NCI-H2227 treated with DMSO at 0.1 percent for 48 hours (cell line): ENCODE measurements at places on chromosomes 2 and 18.

- no peak for DNase-seq
These were observed 82.6 kb downstream of the DGKD start for GRCh38 chr2:233436691-233437438.

DNA sequence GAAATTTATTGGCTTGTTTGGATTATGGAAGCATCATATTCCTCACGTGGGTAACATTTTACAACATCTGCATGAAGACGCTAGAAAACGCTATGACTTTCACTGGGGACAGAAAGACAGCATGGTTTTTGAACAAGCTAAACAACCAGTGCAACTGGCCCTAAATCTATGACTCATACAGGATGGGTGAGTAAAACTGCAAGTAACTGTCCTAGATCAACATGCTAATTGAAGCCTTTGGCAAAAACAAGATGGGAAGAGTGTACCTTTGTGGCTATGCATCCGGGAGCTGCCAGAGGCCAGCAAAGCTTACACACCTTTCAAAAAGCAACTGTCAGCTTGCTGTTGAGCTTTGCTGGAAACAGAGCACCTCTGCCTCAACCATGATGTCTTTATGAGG lies 1096.0 kb upstream of the DDX18 start:
- DNase-seq: no peak

DNA sequence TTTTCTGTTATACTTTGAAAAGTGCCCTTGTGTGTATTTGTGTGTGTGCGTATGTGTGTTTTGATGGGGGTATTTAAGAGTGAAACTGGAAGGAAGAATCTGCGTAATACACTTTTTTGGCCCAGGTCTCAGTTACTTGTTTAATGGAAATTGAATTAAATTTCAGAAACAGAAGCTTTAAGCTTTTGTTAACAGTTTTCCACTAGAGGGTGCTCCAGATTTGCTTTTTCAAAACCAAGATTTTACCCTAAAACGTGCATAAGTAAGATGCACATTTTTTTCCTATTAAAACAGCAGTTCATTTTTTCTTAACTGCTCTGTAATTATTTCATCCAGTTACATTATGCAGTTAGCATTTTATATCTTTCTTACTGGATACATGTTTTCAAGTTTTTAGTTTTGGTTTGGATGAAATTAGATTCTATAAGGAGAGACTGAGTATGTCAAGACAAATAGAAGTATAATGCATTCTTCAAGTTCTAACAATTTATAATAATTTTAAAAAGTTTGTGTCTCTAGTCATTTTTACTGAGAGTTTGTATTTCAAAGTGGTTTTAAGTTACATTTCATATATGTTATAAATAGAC lies 97.2 kb downstream of the PIK3C3 start:
- DNase-seq: peak; percentile 43

GRCh38 chr2:236526455-236527158 lies 43.0 kb upstream of the ACKR3 start:
- DNase-seq: no peak

- no peak for DNase-seq
These were observed 84.3 kb upstream of the SESTD1 start for GRCh38 chr2:179348906-179349305.

- DNase-seq: no peak
These were observed 78.9 kb downstream of the CPS1 start for GRCh38 chr2:210635257-210635656.

DNA sequence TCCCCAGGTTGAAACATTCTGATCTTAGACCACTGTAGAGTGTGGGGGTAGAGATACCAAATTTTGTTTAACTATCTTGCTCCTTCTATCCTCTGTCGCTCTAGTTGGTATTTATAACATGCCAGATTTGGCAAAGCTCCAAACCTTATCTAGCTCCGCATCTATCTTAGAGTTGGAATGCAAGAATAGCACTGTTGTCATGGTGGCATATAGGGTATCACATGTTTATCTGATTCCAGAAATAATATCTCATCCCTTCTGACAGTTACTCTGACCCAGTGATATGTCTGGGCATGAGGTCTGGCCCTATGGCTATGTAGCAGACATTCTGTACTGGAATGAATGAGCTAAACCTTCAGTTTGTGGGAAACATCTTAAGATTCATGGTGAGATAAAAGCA lies 51.7 kb downstream of the CABYR start:
- DNase-seq: no peak

DNA sequence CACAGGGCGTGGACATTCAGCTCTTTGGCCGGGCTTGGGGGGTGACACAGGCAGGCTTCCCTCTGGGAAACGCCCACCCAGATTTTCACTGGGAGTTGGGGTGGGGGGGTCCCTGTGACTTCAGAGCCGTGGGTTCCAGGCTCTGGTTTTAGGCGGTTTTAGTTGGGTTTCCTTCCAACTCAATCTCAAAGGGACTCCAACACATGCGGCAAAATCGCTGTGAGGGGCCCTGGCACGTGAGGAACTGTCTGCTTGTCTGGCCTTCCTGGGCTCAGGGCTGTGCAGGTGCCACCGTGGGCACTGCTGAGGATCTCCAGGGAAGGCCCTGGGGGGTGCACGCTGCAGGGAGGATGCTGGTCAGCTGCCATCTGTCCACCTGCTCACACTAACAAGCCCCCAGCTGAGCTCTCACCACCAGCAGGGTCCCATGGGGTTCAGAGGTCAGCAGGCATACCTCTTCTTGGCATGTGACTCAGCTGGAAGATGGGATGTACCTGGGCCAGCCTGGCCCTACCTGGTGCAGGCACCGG lies 11.7 kb downstream of the HS6ST1 start:
- DNase-seq: no peak

DNA sequence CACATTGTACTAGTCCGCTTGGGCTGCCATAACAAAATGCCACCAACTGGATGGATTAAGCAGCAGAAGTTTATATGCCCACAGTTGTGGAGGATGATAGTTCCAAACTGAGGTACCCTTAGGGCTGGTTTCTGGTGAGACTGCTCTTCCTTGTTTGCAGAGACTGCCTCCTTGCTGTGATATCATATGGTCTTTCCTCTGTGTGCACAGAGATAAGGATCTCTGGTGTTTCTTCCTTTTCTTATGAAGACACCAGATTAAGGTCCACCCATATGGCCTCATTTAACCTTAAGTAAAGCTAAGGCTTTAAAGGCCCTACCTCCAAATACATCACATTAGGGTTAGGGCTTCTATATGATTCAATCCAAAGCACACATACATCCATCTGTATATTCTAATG lies 738.2 kb upstream of the GCFC2 start:
- DNase-seq: no peak

GRCh38 chr2:28895189-28895893 lies 874 bp downstream of the WDR43 start:
- DNase-seq: no peak

DNA sequence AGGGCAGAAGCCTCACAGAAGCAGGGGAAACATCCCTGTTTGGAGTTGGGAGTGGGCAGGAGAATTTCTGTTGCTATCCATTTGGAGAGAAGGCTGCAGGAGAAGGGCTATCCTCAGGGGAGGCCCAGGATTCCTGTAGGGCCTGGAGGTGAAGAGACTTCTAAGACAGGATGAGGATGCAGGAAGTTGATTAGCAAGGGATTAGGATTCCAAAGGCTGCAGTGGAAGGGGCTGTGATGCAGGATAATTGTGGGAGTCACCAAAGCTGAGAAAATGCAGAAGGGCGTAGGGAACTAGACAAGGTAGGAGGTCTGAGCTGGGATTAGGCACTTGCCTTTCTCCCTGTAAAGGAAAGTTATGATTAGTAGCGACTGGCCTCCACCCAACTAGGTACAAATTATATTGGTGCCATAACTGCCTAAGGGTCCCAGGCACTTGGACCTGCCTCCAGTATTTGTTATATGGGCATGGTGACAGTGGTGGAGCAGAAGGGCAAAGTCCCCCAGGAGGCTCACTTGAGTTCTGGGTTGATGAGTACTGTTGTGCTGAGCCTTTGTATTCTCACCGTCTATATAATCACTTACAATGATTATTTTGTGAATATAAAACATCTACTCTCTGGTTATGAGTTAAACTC lies 96.4 kb upstream of the MSTN start:
- no peak for DNase-seq

- DNase-seq: no peak
These were observed 721.0 kb upstream of the FAM98A start for GRCh38 chr2:34320056-34320455.

DNA sequence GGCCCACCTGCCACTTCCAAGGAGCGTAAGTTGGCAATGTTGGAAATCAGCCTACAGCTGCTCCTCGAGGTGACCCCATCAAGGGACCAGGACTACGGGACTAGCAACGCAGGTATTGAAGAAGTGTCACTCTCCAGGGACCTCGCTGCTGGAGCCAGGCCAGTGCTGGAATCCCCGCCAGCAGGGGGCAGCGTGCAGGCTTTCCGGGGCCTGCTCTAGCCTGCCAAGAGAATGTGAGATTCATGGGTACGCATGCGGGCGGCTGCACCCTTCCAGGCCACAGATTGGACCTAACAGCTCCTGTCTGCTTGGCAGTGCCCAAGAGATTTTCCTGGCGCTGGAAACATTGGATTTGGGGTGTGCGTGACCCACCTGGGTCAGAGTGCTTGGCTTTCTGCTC lies 182.8 kb upstream of the RAB12 start:
- no peak for DNase-seq

DNA sequence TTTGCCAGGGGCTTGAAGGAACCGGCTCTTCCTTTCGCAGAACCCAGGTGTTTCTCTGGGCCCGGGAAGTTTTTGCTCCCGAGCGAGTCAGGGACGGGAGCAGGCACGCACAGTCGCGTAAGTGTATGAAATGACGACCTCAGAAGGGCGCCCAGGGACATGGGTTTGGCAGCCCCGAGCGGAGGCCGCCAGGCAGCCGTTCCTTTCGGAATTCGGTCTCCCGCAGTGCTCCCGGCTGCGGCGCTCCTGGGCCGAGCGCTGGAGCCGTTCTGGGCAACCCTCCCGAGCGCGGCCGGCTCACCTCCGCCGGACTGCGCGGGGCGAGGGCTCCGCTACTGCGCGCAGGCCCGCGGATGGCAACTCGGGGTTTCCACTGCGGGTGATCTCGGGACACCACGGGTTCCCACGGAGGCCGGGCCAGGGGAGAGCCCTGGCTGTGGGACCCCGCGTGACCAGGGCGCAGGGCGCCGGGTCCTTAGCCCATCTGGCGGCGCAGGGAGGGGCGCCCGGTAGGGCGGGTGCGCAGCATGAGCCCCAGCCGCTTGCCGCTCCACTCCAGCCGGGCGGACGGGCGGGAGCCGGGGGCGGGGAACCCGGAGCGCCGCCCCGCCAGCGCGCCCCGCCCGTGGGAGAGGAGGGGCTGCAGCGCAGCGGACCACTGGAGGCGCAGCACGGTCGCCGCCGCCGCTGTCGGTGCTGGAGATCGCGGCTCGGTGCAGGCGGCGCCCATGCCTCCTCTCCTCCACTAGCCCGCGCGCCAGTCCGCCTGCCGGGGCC lies at the start of gene OSBPL6:
Gene OSBPL6, plus strand, starts transcription at position 690 of the 777 bp plus-strand sequence. CDS start 111,673 bp downstream, outside the sequence.
- peak; percentile 88 for DNase-seq

- no peak for DNase-seq
These were observed 978.9 kb upstream of the NXPH2 start for GRCh38 chr2:139759000-139759505.

GRCh38 chr2:147632198-147632597 lies 212.6 kb upstream of the ACVR2A start:
- DNase-seq: no peak

- no peak for DNase-seq
These were observed 989.5 kb downstream of the CBLN2 start for GRCh38 chr18:71554686-71555085.

GRCh38 chr2:210496512-210496911 lies 20.0 kb upstream of the LANCL1 start:
- DNase-seq: no peak

DNA sequence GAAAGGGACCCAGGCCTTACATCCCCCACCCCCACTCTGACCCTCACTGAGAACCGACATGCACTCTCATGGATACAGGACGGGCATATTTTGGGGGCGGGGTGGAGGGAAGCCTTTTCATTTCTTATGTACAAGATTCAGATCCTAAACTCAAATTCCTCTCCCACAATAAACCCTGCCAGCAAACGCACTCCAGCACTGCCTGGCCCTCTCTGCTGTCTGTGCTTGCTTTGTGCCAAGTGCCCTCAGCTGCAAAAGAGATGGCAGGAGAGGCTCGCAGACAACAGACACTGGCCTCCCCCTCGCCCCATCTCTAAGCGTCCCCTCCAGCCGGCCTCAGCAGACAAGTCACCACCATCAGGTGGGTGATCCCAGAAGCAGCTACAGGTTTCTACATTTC lies 42.4 kb downstream of the FAM168B start:
- no peak for DNase-seq

DNA sequence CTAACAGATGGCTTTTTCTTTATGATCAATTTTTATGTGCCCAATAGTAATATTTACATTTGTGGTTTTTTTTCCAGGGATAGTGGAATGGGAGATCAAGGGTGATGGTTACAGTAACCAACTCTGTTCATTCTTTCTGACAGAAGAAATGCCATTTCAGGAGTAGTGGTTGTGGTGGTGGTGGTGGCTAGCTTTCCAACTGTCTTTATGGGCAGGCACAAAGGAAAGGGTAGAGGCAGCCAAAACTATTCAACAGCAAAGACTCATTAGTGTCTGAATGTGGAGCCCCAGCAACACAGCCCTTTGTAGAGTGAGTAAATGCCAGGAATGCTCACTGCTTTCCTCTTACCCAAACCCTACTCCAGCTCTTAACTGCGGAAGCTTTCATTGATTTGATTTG lies 227.7 kb downstream of the RND3 start:
- DNase-seq: no peak

- no peak for DNase-seq
These were observed 665.8 kb upstream of the ZEB2 start for GRCh38 chr2:145185696-145186095.

DNA sequence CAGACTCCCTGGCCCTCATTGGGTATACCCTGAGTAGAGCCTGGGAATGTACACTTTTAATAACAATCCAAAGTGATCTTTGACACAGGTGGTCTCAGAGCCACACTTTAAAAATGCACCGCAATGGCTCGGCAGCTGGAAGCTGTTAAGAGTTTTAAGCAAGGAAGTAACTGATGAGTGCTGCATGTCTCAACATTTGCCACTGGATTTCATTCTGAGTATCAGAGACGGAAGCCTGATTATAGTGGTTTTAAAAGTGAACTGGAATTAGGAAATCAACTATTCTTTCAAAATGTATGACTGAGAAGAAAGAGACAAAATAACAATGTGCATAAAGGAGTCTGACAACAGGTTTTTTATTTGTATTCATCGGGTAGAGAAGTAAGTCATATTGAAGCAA lies 7.5 kb downstream of the MBOAT2 start:
- DNase-seq: no peak

DNA sequence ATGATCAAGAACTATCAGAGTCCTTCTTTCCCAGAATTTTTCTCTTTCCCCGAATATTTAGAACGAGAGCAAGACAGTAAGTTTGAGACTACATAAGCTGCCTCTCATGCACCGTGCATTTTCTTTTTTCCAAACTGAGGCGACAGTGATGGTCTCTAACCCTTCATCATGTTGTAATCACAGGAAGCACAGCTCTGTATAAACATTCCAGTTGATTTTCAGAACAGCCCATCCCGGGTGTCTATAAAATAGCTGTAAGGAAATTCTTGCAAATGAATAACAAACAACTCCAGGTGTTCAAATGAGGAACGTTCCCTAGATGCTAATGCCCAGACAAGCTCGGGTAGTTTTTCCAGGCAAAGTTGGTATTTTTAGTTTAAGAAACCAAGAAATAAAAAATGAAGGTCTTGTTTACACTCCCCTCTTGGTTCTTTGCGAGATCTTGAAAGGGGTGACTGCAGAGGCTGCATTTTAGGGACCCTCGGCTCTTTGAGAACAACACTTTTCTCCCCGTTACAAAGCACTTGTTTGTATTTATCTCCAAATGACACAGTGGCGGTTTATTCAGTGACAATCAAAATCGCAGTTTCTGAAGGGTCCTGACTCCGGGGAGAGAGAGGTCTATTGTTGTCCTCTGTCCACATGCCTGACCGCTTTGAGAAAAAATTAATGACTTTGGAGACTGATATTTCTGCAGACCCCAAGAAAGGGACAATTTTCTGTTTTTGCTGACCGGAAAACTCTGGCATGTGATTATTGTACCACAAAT lies 101.1 kb upstream of the NCK2 start:
- no peak for DNase-seq
